Stimulated activated CD4-positive, alpha-beta T cell treated with anti-CD3 and anti-CD28 coated beads, Interleukin-15, amount 100 ng/mL, for 24 hours (primary cell): ENCODE measurements at places on chromosomes 16 and 17.

DNA sequence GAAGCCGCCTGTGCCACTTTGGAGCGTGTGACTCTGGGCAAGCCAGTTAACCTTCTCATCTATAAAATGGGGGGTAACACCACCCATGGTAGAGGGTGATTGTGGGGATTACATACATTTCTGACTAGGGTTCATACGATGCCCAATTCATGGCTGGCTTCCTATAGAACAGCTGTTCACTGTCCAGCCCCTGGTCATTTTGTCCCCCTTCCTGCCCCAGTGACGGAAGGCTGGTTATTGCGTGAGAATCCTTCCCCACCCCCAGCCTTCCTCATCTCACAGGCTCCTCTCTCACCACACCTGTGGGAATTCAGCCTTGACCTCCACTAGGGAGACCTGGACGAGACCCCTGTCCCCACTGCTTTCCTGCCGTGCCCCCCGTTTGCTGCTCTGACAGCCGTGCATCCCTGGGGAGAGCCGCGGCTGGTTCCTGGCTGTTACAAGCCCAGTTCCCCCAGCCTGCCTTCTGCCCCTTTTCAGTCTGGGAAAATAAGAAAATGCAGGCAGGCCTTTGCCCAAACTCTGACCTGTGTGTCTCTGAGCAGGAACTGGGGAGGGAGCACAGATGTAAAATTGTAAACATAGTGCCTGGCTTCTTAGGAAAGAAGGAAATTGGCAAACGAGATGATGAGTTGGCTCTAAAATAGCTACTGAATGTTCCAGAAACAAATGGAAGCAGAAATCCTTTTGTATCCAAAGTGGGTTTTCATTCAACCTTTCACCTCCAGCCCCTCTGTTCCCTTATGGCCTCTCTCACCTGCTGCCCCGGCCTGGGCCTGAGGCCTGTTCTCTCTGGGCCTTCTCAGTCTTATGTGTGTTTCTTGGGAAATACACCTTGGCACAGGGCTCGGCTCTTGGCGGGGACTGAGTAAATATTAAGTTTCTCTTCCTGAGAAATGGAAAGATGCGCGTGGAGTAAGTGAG, 67.3 kb downstream of the OR1D5 start:
- DNase-seq, result no peak

DNA sequence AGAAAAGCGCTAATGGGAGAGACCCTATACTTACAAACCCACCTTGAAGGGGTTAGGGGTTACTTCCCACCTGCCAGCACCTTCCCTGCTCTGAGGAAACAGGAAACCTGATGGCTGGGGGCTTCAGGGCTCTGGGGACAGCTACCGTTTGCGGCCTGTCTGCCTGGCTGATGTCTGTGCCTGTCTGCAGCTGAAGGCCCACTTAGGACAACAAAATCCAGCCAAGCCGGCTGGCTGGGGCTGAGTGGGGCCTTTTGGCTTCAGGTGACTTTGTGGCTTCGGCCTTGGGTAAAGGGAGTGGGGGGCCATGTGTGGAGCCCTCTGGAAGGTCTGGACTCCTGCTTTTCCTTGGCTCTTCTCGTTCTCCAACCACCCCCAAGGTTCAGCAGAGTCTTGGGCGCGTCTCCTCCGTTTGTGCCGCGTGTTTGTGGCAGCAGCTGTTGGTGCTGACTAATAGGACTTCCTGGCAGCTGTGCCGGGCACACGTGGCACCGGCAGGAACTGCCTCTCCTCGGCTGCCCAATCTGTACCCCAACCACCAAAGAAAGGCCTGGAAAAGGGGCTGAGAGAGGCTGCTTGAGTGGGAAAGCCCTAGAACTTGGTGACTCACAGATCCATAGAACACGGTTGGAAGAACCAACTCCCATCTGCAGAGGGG, 186.7 kb downstream of the MSI2 start:
- peak; percentile 76 for DNase-seq

GRCh38 chr16:15636392-15636873, 6.5 kb downstream of the MARF1 start:
- no peak for DNase-seq

DNA sequence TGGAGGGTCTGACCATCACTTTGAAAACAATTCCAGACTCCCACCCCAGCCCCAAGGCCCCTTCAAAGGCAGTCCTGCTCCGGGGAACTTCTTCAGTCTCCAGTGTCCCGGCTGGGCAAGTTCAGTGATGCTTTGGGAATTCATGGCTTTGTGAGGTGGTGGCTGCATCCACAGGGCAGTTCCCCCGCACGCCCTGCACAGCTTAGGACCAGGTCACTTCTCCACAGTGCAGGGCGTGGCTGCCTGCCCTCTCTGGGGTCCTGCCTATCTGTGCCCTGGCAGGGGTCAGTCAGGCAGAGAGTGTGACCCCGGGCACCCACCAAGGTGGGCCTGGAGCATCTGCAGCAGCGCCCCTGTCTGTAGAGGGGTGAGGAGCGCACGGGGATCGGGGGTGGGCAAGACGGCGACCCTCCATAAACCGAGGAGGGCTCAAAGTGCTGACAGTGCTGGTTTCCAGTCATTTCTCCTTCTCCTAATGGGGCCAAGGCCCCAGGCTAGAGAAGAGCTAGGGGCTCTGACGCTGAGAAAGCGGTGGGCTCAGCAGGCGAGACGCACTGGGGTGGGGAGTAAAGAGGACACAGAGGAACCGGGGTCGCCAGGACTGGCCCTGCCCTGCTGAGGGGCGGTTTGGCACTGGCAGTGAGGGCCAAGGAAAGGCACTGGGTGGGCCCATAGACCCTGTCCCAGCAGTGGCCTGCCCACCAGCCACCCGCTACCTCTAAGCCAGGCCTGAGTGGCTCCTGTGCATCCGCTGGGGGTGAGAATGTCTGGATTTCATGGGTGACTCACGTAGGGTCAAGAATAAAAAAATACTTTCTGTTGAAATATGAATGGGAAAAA, 4.2 kb upstream of the ARHGAP27 start:
- DNase-seq, result no peak

DNA sequence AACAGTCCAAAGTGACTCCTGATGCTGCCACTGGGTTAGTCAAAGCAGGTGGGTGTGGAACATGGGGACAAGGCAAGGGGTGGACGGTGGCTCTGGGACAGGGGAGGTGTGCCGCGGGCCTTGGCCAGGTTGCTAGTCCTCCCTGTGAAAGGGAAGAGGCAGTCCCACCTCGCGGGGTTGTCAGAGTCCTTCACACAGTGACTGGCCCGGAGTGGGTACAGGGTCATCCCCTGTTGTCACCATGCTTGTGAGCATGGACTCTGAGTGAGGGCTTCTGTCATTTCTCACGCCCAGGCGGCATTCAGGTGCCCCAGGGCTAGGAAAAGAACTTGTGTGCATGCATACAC, 3.1 kb upstream of the ZNF469 start:
- DNase-seq, result no peak

DNA sequence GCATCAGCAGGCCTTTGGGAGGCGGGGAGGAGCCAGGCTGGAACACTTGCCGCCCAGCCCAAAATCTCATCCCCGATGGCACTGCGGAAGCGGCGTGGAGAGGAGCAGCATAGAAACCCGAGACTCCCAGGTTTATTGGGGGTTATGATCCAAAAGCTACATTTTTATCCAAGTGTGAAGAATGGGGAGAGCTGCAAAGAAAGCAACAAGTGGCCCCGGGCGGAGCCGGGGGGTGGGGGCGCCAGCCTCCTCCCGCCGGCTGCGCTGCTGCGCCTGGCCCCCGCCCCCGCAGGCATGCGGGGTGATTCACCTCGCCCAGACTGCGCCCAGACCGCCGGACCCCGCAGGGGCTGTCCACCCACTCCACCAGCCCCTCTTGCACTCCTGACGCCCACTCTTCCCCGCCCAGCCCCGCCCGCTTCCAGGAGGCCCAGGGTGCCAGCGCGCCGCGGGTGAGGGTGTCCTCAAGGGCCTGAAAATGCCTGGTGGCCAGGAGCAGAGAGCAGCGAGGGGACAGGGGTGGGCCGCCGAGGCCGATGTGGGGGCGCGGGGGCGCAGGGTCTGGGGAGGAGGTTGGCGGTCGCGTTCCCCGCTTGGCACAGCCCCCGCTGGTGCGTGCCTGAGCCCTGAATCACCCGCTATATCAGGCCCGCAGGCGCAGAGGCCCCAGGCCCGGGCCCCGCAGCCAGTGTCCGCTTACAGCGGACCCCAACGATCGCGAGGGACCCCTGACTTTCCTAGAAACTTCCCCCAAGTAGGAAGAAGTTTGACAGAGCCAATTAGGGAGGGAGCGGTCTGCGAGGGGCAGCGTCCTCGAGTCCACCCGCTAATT, 1.3 kb downstream of the CAVIN1 start:
- DNase-seq, result peak; percentile 22

GRCh38 chr17:79036596-79036995, 12.6 kb downstream of the C1QTNF1 start:
- DNase-seq, result no peak

- no peak for DNase-seq
Measured at GRCh38 chr16:74199066-74199841, 97.4 kb upstream of the PSMD7 start.

- no peak for DNase-seq
Measured at GRCh38 chr17:72031219-72031884, 89.5 kb upstream of the SOX9 start.

DNA sequence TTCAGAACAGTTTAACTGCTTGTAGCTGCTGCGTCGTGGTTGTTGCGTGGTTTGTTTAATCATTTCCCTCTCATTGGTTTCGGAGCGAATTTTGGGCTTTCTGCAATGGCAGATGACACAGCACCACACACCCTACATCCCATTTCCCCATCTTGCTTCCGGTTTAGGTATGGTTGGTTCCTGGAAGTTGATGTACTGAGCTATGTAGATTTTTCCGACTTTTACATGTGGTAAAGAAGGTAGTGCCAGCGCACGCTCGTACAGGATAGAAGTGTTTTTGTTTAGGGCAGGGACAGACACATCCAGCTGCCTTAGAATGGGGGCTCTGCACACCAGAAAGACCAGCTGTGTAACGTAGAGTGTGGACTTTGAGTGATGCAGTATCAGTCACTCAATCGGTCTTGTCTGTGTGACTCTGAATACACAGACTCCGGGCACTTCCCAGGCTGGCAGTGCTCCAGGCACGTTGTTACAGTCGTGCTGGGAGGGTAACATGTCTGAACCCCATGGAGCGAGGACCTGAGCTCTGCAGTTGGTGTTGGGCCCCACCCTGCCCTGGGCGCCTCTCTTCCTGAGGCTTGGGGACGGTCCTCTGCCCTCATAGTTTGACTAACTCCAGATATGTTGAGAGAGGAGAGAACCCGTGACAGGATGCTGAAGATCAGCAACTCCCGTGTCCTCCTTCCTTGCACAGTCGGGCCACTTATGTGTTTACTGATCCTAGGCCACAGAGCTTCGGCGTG, 172.0 kb upstream of the CHMP6 start:
- DNase-seq, result peak; percentile 47

DNA sequence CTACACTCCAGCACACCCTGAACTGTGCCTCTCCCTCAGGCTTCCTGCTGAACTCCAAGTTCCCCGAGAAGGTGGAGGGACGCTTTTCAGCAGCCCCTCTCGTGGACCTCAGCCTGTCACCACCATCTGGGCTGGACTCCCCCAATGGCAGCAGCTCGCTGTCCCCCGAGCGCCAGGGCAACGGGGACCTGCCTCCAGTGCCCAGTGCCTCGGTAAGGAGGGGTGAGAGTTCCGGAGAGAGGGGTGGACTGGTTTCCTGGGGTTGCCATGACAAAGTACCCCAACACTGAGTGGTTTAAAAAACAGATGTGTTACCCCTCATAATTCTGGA, 17.4 kb downstream of the GLIS2 start:
- DNase-seq, result no peak

DNA sequence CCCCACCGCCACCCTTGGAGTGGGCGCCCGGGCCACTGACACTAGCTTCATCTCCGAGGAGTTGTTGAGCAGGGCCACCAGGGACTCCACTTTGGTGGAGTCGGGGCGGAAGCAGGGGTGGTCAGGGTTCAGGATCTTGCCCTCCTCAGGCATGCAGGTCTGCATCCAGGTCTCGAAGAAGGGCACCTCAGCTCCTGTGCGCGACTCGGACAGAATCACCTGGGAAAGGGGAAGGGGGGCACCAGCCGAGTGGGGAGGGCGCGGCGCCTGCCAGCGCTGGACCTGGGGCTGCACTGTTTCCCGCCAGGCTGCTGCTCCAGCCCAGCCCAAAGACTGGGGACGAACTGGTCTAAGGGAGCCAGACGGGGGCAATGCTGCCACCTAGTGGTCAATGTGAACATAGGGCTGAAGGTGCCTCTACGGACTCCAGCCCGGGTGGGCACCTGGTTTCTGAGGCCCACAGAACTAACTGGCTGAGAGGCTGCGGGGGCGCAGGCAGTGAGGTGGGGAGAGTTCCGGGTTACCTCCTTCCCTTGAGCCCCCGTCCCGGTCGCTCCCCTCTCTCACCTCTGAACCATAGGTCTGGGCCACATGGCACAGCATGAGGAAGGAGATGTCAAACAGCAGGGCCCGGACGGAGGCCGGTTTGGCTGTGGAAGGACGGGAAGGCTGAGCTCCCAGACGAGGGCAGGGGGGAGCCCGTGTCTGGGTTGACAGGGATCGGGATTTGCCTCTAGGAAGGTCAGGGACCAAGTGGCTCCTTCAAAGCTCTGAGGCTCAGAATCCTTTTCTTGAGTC, 11.8 kb downstream of the CSF3 start:
- DNase-seq, result peak; percentile 83

DNA sequence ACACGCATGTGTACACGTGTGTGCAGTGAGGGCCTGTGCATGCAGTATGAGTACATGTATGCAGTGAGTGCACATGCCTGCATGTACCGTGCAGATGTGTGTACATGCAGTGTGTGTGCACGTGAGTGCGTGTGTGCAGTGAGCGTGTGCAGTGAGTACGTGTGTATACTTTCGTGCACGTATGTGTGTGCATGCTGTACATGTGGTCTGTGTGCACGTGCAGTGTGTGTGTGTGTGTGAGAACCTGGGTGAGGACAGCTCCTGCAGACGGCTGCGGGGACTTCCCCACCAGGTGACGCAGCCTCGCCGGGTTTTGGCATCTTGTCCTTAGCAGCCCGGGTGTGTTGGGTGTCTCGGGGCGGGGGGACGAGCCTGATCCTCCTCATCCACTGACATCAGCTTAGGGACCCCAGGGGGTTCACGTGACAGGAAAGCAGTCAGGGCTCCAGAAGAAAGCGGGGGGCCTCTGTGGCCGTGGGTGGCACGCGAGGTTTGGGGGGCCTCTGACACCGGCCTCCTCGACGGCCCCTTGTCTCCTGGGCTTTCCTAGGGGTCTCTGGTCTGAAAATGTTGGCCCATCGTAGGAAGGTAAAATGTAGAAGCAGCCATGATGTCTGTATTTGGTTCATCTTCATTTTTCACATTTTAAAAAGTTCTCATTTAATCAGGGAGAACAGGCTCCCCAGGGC, 119.6 kb upstream of the ZNF750 start:
- DNase-seq, result no peak

GRCh38 chr16:50602531-50603205, 54.5 kb downstream of the NKD1 start:
- DNase-seq, result peak; percentile 20

DNA sequence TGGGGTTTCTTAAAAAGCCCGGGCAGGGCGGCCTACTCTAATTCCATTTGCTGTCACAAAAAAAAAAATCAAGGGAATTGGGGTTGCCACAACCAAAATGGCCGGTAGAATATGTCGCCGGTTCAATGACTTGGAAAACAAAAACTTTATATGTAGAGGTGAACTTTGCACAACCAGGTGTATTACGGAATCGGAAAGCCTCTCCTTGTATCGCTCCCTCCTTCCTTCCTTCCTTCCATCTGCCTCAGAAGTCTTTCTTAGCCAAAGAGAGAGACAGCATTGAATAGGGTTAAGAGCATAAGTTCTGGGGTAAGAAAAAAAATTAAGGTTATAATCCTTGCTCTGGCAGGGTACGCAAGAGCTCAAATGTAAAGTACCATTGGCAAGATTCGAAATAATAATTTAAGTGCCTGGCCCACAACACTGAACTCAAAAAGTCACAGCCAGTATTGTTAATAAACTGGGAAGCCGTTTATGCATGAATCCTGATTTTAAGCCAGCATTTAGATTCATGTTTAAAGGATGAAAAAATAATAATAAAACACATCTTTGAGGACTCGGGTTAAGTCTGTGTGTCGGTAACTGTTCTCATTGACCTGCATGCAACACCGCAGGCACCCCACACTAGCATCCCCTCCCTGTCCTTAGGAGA, 522 bp upstream of the GLG1 start:
- DNase-seq, result no peak
